AG09309 (cell line): ENCODE measurements at places on chromosomes 1 and 21.

- no peak for DNase-seq
Observed at GRCh38 chr21:44920694-44921604, at the start of gene ITGB2. ITGB2 (minus strand) TSS chr21:44920899; CDS start chr21:44910782, 10,117 bp downstream.

DNA sequence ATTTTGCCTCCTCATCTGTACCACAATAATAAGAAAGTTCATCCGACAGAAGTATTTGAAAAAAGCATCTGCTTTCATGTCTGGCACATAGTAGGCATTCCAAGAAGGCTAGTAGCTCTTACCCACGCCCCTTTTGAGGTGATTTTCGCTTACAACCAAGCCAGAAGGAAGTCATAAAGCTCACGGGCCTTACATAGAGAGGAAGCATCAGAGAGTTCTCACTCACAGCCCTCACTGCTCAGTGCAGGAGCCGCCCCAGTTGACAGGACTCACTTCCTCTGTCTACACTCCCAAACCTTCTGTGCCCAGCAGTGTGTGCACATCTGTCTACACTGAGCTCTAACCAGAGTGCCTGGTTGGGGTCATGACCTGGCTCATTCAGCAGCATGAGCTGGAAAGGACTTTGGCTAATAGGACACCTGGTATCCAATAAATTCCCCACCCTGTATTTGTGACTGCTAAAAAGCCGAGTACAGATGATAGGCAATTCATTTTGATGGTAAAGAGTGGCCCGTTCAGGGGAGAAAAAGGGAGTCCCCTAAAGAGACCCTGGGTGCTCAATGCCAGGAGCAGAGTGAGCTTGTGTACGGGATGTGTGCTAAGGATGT is 36.8 kb upstream of the DUSP10 start:
- no peak for DNase-seq

- peak; percentile 74 for DNase-seq
Observed at GRCh38 chr1:203534526-203534925, 40.6 kb downstream of the OPTC start.

DNA sequence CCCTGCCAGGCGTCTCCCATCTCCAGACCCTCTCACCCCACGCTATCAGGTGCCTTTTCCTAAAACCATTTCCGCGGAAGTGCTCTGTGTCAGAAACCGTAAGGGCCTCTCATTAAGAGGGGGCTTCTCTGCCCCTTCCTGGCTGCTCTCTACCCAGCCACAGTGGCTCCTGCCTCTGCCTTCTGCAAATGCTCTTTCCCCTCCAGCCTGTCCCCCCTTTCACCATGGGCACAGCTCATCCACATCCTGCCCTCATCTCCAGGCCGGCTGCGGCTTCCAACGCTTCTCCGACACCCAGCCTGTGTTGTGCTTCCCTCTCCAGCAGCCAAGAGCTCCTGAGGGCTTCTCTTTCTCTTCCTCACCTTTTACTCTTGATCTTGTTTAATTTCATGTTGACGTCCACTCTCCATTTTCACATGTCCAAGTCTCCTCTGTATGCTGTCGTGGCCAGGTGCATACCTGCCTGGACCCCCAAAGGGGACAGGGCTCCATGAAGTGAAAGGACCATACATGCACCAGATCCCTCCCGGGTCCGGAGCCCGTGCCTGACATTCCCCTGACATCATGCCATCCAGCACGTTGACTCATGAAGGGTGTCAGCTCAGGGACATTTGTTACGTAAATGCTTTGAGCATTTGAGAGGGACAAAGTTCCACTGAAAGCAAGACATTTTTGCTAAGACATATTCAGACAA is 306.5 kb downstream of the AJAP1 start:
- DNase-seq = no peak

DNA sequence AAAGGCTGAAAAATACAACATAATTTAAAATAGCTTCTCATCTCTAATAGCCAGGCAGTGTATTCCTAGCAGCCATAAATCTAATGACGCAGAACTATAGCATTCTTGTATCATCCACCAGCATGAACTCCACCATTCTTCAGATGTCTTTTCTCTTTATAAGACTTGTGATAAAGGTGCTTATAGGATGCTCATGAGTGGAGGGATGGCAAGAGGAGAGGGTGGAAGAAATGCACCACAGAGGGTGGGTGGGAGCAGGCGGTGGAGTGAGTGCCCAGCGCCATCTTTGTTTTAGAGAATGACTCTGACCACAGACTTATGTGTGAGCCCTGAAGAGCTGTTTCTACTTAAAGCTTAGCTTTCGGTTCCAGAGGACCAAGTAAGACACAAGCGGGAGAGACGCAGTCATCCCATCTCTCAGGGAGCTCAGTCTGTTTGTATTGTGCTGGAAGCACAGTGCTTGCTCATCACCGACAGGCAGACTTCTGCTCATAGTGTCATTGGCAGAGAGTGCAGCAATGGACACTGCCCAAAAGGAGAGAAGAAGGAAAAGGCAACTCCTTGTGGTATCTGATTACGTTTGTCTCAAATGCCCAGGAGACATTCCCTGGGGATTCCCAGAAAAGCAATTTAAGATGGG is 65.6 kb downstream of the KCNJ15 start:
- peak; percentile 66 for DNase-seq

GRCh38 chr21:32099812-32100416 is 178.9 kb downstream of the MIS18A start:
- DNase-seq = no peak

DNA sequence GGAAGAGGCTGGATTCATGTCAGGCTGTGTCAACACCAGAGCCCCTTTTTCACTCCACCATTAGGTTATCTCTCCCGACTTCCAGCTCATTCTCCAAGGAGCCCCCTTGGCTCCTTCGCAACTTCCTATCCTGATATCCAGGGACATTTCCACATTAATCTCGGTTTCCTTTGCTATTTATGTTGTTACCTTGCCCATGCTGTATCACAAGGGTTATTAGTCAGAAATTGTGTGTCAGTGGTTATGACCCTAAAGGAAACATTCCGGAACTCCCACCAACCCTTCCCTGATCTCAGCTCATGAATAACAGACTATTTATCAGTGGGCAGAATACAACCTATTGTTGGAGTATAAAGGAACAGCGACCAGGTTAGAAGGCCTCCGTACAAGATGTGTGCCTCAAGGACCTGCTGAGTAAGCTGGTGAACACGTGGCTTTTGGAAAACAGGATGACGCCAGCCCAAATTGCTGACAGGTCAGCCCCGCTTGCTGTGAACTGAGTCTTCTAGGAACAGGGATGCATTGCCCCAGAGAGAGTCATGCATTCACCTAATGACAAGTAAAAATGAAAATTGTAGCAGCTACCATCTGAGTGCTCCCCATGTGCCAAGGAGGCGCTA is 121.5 kb downstream of the PLPP3 start:
- no peak for DNase-seq

DNA sequence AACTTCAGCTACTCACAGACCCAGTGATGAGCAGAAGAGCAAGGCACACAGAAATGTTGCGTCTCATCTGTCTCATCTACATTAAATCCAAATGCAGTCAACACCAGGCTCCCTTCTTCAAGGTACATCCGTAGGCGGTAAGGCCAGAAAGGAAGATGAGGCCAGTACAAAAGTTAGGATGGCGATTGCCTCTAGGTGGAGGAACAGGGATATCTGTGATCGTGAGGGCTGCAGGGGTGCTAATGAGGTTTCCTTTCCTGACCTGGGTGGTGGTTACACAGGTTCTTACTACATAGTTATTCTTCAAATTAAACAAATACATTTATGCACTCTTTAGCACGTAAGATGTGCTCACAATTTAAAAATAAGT is 1.4 kb upstream of the MYBPH start:
- DNase-seq = no peak

DNA sequence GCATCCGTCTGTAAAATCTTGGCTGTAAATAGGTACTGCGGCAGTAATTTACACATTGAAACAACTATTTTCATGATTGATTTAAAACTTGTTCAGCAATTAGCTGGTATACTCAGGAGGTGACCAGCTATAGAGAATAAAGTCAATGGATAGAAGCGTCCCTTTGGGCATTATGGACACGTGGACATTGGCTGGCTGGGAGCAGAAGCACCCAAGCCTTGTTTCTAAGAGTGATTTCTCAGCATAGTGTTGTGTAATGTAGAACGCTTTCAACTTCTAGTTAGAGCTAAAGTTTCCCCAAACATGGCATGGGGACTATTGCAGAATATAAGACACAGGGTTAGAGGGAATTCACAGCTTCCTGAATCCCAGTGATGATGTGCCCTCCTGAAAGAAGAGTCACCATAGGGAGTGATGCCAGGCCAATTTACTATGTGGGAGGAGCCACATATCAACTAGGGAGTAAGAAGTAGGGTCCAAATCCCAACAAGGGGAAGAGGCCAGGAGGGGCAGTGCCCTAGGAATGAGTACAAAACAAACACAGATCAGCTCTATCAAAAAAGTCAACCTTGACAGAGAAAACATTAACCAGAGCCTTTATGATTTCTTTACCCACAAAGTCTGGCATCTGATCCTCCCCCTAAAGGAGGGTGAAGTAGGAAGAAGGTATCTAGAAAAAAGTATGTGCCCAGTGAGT is 92.7 kb downstream of the SUSD4 start:
- no peak for DNase-seq

DNA sequence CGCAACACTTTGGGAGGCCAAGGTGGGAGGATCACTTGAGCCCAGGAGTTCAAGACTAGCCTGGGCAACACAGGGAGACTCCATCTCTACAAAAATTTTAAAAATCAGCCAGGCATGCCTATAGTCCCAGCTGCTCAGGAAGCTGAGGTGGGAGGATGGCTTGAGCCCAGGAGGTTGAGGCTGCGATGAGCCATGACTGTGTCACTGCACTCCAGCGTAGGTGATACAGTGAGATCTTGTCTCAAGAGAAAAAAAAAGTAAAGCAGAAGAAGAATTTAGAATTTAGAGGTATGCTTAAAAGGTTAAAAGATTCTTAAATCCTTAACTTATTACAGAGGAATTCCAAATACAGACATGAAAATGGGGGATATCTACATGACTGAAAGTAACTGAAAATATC is 79.5 kb downstream of the SMYD3 start:
- no peak for DNase-seq

DNA sequence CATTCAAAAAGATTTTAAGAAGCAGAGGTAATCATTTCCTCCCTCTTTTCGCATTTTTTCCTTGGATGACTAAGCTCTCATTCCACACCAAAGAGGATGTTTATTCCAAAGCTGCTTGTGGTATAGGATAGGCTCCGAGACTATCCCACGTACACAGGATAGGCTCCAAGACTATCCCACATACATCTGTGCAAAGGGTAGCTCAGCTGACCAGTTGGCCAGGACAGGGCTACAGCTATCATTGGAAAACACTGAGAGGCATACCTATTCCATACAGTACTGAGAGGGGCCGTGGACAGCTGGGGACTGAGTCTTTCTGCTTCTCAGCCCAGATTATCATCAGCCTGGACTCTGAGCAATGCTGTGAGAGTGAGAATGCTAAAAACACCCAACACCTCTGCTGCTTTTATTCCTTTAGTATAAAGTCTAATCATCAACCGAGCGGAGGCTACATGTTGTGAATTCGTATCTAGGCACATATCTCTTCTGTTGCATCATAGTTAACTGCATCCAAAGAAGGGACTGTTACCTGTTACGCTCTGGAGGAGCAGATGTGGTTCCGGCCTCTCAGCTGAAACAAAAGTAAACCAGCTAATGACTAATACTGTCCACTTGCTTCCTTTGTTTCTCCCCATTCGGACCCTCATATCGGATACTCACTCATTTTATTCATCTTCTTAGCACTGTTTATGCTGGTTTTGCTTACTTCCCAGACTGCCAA is 141.0 kb downstream of the TNFSF18 start:
- DNase-seq = peak; percentile 87

DNA sequence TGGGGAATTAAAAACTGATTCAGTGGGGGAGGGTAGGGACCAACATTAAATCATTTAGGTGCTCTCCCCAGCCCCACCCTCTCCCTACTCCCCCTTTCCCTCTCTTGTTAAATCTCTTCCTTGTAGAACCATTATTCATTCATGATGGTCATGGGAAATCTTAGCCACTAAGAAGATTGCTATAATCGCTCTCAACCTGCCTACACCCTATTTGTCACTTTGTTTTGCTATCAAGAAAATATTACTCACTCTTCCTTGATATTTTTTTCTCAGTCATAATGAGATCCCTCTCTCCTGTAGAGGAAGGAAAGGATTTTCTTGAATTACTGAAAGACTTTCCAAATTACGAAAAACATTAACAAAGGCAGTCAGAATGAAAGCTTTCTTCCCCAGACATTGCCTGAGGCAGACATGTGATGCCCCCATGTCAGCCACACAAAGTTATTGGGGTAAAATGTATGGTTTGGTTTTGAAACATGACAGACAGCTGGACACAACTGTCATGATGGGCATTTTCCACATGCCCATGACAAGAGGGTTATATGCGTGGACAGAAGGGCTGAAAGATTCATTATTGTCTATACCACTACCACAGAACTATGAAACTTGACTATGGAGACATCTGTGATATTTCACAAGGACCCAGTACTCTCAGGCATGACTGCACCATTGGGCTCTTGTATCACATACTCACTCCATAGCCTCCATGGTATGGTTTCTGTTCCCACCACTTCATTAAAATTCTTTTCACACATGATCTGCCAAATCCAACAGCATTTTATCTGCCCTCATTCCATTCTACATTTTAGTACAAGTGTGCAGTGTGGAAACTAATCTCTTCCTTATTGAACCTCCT is 420.1 kb downstream of the DISC1 start:
- DNase-seq = no peak

GRCh38 chr1:8397511-8397910 is 79.6 kb downstream of the SLC45A1 start:
- DNase-seq = no peak

DNA sequence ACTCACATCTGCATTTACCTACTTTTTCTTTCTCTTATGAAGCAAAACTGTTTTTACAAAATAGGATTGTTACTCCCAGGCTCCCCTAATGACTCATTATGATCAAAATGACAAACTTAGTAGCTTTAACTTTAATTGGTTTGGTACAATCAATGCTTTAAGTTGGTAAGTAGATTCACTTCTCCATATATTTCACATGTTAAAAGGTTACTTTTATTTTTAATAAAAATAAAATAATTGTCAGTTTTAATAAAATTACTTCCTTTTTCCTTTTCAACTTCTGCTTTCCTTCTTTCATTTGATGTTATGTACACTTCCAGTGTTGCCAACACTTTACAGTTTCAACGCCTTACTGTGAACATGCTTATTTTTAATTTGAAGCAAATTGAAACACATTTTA is 477.6 kb downstream of the SETD4 start:
- no peak for DNase-seq

DNA sequence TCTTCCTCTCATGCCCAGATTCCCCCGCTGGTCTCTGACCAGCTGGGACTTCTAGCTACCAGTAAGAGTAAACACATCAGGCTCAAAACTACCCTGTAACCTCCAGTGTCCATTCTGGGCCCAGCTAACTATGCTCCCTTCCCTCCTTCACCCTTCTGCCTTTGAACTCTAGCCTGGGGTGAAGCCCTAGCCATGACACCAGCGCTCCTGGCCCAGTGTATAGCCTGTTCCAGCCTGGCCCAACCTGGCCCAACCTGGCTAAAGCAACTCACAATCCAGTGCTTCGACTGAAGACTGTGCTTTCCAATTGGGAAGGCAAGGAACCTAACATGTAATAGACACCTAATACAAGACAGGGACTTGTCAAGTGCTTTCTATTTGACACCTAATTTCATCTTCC is 27.6 kb downstream of the CSMD2 start:
- no peak for DNase-seq

GRCh38 chr1:205585169-205585834 is 46.5 kb downstream of the ELK4 start:
- DNase-seq = no peak

- no peak for DNase-seq
Observed at GRCh38 chr1:157035121-157035520, 10.4 kb downstream of the ARHGEF11 start.

GRCh38 chr1:151653397-151653796 is 41.5 kb downstream of the SNX27 start:
- peak; percentile 63 for DNase-seq
